AML-193 (cell line): ENCODE measurements at places on chromosomes 12 and 14.
A peak's percentile ranks its signal among the peaks of the same experiment; 100 is the strongest.

- DNase-seq = no peak
Measured at GRCh38 chr12:114911196-114911595, 227.2 kb upstream of the TBX3 start.

DNA sequence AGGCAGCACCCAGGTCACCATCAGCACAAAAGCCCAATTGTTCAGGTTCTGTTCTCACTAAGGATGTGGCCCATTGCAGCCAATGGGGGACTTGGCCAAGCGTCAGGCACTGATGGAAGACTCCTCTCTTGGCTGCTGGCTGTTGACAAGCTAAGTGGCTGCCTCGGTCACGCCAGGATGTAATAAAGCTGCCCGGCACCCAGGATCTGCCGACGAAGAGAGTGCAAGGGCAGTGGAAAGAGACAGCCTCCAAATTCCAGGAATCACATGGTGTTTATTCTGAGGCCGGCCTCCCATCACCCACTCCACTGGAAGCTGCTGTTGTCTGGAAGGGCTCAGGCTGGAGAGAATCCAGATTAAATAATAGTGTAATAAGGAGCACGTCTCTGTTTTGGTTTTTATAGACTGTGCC, 451.8 kb upstream of the TBX3 start:
- no peak for DNase-seq

DNA sequence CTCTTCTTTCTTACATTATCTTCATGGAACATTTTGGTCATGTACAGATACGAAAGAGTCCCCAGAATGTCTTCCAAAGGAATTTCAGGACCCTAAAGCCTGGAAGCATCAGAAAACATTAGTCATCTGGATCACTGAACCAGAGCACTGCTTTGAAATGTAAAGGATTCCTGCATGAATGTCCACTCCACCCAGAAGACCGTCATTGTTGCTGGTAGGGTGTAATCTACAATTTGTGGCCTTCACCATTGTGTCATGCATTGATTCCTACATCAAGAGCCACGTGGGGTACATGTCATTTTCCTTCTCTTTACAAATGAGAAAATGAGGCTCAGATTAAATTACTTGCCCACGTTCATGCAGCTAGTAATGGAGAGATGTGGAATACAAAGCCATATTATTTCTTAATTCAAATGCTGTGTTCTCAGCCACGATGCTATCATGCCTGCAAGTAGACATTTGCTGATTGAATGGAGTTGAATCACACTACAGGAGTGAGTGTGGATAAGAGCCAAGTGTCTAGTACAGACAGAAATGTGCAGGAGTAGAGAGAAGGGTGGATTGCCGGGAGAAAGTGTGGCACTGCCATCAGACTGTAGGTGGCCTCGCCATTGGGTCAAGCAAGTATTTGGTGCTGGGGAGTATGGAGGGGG, 231.2 kb downstream of the C12orf75 start:
- no peak for DNase-seq

- peak; percentile 11 for DNase-seq
Measured at GRCh38 chr12:93380480-93381121, 2.9 kb downstream of the NUDT4 start.

DNA sequence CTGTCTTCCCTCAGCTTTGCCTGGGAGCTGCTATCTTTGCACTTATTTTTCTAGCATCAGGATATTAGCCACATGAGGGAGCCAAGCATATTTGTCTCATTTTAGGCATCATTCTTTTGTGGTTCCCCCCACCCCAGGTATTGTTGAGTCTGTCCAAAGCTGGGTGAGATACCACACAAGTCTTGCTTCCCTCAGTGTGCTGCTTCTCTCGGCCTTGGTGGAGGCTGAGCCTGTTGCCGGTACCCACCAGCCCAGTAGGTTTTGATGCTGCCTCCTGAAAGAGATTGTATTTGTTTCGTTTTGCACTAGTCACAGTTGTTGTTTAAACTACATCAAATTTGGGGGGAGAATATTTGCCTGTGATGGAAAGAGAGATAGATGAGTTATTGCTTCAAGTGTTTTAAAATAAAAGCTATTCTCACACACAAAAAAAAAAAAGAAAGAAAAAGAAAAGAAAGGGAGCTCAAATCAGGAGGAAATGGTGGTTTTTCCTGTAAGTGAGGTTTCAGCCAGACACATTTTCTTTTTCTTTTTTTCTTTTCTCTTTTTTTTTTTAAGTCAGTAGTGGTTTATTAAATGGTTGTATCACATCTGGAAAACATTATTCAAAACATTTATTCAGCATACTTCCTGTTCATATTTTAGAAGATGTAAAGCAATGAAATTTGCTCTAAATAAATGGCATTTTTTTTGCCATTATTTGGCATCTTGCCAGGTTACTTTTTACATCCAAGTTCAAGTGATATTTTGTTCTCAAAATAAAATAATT, 58.5 kb downstream of the SLC4A8 start:
- DNase-seq = no peak
